A549 treated with CORT108297 at 1 μM for 4 hours (cell line): ENCODE measurements at places on chromosomes 6 and 20. TPM values are rescaled to one million over a fixed set of nuclear protein-coding genes. Genes with fewer than 3 reads are reported as not detected.

The MYBL2 gene
- 71.5 to 82.4 TPM (median 76.0 TPM) in 5 replicates for total RNA-seq

The RHAG gene
- 0.06 to 0.10 TPM (median 0.07 TPM) in 3 of 5 replicates, not detected in the others for total RNA-seq

The TUBB2B gene
- total RNA-seq = 13.0 to 14.6 TPM (median 13.4 TPM) in 5 replicates

The STX11 gene
- 1.9 to 2.3 TPM (median 2.1 TPM) in 5 replicates for total RNA-seq

The COL9A1 gene
- 0.03 to 0.05 TPM in 2 of 5 replicates, not detected in the others for total RNA-seq
